Natural killer cell treated with Interleukin-12 subunit alpha and Interleukin-12 subunit beta and Interleukin-15 and Interleukin-18, amount 100 ng/mL, for 72 hours (primary cell): ENCODE measurements at places on chromosomes 13 and 19.

DNA sequence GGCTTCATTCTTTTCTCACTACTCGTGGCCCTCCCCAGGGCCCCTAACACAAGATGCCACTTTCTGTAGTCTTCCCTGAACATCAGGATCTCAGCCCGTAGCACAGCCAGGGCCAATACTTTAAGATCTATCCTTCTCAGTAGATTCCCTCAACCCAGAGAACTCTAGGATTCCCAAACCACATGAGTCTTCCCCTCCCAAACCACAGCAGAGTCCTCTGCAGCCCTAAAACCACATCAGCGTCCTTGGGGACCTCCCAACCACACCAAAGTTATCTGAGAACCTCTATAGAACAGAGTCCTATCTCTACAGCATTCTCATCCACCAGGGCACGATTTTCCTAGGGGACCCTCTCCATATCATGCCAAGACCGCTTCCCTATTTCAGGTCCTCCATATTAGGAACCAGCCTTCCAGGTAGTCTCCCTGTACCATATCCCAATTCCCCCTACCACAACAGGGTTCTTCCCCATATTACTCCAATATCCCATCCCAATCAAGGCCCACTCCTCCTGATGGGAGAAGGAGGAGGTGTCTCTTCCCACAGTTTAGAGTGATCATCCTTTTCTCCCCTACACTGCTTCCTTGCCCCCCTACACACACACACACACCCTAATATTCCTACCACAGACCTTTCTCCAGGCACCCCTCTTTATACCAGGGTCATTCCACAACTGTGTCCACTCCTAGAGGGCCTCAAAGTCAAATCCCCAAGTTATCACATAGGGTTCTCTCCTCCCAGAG is 1.4 kb downstream of the DYRK1B start:
- DNase-seq, result no peak

DNA sequence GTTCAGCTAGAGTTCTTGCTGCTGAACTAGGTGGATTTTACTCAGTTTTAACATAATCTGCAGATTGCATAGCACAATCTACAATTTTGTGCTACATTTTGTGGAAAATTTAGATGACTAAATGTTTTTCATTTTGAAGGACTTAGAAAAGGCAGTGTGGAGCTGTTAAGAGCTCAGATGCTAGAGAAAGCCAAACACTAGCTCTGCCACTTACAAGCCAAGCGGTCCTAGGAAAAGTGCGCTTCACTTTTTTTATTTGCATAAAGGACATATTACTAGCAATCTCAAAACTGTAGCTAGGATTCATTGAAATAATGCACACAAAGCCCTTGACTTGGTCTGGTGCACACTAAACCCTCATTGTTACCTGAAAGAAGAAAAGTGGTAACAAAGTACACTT is 8.1 kb upstream of the CSNK1A1L start:
- DNase-seq, result no peak

- DNase-seq, result peak; percentile 72
These were observed 15.8 kb downstream of the NDUFB7 start for GRCh38 chr19:14555918-14556661.

GRCh38 chr13:24216176-24216575 is 55.7 kb downstream of the SPATA13 start:
- no peak for DNase-seq

- no peak for DNase-seq
These were observed 4.3 kb downstream of the GDF15 start for GRCh38 chr19:18390065-18390907.

GRCh38 chr19:7706188-7706954 is 4.4 kb upstream of the FCER2 start:
- DNase-seq, result no peak

DNA sequence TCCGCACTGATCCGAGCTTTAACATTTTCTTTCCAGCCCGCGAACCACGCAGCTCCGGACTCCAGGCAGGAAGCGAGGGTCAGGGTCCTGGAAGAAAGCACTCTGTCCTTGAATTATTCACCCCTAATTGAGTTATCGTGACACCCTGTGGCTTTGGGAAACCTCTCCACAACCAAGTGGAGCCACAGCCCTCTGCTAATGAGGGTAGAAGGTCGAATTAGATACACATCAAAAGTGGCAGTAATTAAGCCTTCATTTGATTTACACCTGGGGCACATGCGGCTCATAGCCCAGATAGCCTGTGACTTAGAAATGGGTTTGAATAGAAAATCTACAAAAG is 15.9 kb upstream of the RNF17 start:
- no peak for DNase-seq

- no peak for DNase-seq
These were observed 1.5 kb upstream of the C5AR2 start for GRCh38 chr19:47330466-47330869.

GRCh38 chr13:77699059-77699680 is 1.7 kb downstream of the SLAIN1 start:
- no peak for DNase-seq

DNA sequence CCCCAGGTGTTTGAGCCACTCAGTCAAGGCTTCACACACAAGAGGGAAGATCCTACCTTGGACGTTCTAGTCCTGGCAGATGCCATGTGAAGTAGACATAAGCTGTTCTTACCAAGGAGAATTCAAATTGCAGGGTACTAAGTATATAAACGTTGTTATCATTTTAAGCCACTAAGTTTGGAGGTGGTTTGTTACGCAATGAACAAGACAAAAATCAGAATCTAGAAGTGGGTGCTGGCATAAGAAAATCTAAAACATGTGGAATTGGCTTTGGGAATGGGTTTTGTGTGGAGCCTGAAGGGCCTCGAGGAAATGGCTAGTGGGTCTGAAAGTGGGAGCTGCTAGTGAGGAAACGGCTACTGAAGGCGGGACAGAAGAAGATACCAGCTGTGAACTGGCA is 83.9 kb downstream of the TBC1D4 start:
- DNase-seq, result no peak

DNA sequence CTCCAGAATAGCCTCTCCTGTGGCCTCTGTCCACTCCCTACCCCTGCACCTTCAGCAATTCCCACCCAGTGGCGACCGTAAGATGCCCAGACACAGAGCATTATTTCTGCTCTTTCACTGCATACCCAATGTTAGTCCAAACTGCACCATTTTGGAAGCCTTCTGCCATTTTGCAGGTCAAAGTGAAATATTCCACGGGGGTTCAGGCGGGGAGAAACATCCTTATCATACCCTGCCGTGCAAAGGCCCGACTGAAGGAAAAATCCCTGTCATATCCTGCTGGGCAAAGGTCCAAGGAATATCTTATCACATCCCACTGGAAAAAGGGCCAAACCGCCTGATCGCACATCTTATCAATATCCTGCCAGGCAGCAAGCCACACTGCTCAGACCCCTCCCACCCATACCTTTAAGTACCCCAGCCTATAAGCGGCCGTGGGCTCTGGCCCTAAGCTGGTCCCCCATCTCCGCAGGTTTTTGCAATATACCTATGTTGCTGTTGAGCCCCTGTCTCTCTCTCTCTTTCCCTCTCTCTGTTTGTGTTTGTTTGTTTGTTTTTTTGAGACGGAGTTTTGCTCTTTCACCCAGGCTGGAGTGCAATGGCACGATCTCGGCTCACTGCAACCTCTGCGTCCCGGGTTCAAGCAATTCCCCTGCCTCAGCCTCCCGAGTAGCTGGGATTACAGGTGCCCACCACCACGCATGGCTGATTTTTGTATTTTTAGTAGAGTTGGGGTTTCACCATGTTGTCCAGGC is 18.2 kb downstream of the CLEC11A start:
- no peak for DNase-seq

DNA sequence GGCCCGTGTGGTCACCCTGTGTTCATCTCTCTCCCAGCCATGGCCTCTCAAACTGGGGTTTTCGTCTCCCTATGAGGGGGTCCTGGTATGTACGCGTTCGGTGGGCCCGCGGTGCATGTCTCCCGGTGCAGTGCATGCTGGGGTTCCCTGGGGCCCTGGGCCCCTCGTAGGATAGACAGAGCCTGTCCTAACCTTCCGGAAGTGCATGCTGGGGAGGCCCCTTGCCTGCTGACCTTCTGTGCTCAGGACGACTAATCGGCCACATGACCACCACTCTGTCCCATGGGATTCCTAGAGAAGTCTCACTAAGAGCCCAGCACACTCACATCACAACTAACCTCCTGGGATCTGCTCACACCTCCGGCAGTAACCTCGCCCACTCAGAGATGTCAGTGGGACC is 4.9 kb upstream of the USE1 start:
- no peak for DNase-seq
